ENCODE measurements at places on chromosomes 16 and 17. TPM values are rescaled to one million over a fixed set of nuclear protein-coding genes. Genes with fewer than 3 reads are reported as not detected.
A peak's percentile ranks its signal among the peaks of the same experiment; 100 is the strongest.

- H3K4me3 ChIP-seq = no peak overlapping the region
- peaks cover 5% of the 10 kb centered on the region for H3K27me3 ChIP-seq
- DNase-seq = no peak
- H3K27ac ChIP-seq = no peak overlapping the region
Observed at GRCh38 chr17:62780269-62780668, 27.8 kb downstream of the MARCHF10 start.

GRCh38 chr16:84843149-84844048, 23.6 kb downstream of the CRISPLD2 start:
- peaks cover 2% of the 10 kb centered on the region for H3K4me1 ChIP-seq
- H3K27ac ChIP-seq = no peak overlapping the region
- no peak overlapping the region for H3K4me3 ChIP-seq
- no peak for DNase-seq
- H3K27me3 ChIP-seq = peaks cover 15% of the 10 kb centered on the region
- H3K36me3 ChIP-seq = no peaks in the 10 kb centered on the region

The ABCC3 gene
- not detected for total RNA-seq

- H3K27me3 ChIP-seq = peaks cover 22% of the 10 kb centered on the region
- H3K27ac ChIP-seq = peak overlapping the region; percentile 69
- peaks cover 23% of the 10 kb centered on the region for H3K4me1 ChIP-seq
- H3K4me3 ChIP-seq = no peak overlapping the region
Observed at GRCh38 chr17:43327421-43327820, 71.4 kb upstream of the ARL4D start.

- H3K4me1 ChIP-seq = peaks cover 50% of the 10 kb centered on the region
- peak overlapping the region; percentile 73 for H3K4me3 ChIP-seq
- no peaks in the 10 kb centered on the region for H3K27me3 ChIP-seq
- DNase-seq = no peak
- H3K36me3 ChIP-seq = peaks cover 73% of the 10 kb centered on the region
Observed at GRCh38 chr17:38898291-38898679, 27.1 kb upstream of the LASP1NB start.

The FGF11 gene
- 4.8 TPM for total RNA-seq

DNA sequence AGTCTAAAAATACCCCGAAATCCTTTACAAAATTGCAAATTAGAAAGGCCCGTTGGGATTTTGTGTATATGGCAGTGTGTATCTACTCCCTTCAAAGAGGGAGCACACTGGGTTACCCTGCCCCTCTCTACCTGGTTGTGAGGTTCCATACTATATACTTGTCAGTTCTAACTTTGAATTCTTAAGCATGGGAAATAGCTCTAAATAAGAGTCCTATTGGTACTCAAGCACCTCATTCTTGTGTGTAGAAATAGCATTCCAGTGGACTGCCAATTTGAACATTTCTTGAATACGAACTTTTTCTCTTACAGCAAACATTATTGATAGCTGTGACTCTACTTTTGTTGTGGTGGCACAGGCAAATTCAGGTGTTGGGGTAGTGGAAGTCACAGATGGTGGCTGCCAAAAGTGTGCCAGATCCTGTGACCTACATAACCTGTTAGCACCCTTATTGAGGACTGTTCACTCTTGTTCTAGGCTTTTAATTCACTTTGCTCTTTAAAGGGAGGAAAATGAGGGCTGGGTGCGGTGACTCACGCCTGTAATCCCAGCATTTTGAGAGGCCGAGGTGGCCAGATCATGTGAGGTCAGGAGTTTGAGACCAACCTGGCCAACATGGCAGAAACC, 16.1 kb downstream of the ESRP2 start:
- H3K36me3 ChIP-seq = peaks cover 47% of the 10 kb centered on the region
- DNase-seq = no peak

GRCh38 chr16:66403531-66404145, 23.5 kb upstream of the BEAN1 start:
- H3K27ac ChIP-seq = no peak overlapping the region
- H3K36me3 ChIP-seq = no peaks in the 10 kb centered on the region
- no peak overlapping the region for H3K4me3 ChIP-seq
- no peak for DNase-seq

DNA sequence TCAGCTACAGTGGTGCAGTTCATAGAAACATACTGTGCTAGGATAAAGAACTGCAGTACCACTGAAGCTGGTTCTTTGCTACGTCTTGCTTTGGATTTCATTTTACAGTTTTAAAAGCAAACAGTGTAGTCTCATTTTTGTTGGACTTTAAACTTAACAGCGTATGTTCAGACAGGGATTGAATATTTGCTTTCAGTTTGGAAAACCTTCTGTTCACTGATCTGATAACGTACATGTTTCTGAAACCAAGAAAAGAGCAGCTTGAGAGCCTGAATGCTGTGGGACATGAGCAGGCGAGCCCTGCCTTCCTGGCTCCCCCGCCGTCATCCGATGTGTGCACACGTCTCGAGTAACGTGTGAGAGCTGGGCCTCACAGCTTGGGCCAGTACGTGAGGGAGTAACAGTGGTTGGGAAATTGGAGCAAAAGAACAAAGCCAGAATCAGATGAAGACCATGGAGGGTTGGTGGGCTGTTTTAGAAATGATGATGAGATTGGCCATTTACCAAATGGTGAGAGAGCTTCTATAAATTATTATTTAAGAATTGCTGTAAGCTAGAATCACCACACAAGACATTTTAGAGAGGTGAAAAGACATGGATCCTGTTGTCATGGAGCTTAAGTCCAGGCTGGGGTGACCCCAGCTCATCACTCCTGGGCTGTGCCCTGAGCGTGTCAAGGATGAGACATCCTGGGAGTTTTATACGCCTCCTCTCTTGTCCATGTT, 20.8 kb upstream of the CLEC18C start:
- no peak overlapping the region for H3K4me3 ChIP-seq
- peaks cover 60% of the 10 kb centered on the region for H3K36me3 ChIP-seq
- no peak overlapping the region for H3K27ac ChIP-seq
- H3K27me3 ChIP-seq = no peaks in the 10 kb centered on the region

The CD300LG gene
- total RNA-seq = not detected

DNA sequence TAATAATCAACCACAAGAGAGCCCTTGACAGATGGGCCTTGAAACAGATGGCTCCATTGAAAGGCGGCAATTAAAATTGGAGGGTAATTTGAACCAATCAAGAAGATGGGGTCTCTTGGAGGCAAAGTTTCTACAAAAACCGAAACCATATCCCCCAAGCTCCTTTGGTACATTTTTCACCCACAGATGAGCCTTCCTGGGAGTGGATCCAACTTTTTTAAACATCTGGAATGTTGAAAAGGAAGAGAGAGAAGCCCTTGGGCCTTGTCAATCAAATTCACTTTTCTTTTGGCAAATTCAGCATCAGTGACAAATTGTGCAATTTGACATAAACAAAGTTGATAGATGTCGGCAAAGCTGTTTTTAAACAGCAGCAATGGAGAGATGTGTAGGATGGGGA, 13.2 kb upstream of the NUP93 start:
- no peak for DNase-seq
- H3K36me3 ChIP-seq = no peaks in the 10 kb centered on the region
- H3K27ac ChIP-seq = no peak overlapping the region
- no peak overlapping the region for H3K4me3 ChIP-seq
- peaks cover 10% of the 10 kb centered on the region for H3K27me3 ChIP-seq

DNA sequence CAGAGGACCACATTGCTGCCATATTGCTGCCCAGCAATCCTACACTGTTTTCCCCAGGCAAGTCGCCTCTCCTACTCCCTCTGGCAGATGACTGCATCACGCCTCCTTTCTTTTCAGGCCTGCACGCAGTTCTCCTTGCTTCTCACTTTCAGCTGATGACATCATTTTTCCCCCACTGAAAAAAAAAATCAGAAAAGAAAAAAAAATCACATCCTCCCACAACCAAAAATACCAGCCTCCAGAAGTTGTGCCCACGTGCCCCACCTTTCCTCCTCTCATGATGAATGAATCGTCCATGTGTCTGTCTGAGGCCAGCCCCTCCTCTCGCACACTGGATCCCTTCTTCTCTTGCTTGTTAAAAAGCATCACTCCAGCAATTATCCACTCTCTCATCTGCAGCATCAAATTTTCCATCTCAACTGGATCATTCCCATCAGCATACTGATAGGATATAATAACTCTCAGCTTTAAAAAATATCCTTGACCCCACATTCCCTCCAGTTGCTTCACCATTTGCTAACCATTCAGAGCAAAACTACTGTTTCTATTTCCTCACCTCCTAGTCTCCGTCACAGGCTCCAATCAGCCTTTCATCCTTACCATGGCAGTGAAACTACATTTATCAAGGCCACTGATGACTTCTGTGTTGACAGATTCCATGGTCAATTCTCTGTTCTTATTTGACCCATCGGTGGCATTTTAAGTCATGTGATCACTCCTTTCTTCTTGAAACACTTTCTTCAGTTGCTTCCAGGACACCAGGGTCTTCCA, 30.1 kb upstream of the DYNLL2 start:
- peaks cover 3% of the 10 kb centered on the region for H3K27me3 ChIP-seq
- DNase-seq = no peak
- H3K27ac ChIP-seq = no peak overlapping the region

- no peaks in the 10 kb centered on the region for H3K36me3 ChIP-seq
- no peak overlapping the region for H3K27ac ChIP-seq
- DNase-seq = no peak
- H3K4me1 ChIP-seq = peaks cover 32% of the 10 kb centered on the region
- no peak overlapping the region for H3K4me3 ChIP-seq
Observed at GRCh38 chr16:84635702-84636101, 12.6 kb upstream of the KLHL36 start.

The NTN3 gene
- total RNA-seq = not detected

DNA sequence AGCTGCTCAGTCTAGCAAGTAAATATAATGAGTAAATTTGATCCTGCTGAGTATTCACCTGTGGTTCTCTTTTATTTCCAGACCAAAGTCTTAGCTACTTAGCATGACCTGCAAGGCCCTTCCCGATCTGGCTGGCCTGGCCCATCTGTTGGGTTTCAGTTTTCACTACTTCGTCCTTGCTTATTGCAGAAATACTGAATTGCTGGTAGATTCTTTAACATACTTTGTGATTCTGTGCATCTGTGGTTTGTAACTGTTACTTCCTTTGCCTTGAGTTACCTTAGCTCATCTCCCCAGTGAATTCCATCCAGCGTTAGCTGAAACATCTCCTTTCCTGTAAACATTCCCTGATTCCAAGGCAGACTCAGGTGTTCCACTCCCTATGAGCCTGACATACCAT, 131.1 kb downstream of the PHKB start:
- peaks cover 20% of the 10 kb centered on the region for H3K36me3 ChIP-seq
- no peak overlapping the region for H3K4me3 ChIP-seq
- no peaks in the 10 kb centered on the region for H3K4me1 ChIP-seq

DNA sequence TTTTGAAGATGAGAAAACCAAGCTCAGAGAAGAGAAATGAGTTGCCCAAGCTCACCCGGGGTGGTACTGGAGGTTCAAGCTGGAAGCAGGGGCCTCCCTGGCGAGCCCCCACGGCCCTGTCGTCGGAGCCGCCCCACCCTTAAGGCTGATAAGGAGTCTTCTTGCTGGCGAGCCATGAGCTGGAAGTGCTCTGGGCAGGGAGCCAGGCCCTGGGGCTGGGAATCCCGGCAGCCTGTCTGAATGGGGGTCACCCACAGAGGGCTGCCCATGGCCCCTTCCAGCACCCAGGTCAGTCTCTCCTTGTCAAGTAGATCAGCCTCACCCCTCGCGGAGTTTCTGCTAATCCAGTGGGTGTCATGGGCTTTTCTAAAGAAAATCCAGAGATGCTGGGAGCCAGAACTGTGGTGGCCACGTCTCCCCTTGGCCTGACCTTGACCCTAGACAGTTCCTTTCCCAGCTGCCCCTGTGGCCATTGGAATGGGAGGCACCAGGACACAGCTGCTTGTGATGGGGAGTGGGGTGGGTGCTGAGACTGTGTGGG, 1.2 kb upstream of the P2RX1 start:
- peaks cover 32% of the 10 kb centered on the region for H3K4me1 ChIP-seq
- H3K4me3 ChIP-seq = no peak overlapping the region
- H3K27me3 ChIP-seq = no peaks in the 10 kb centered on the region
- H3K27ac ChIP-seq = no peak overlapping the region

GRCh38 chr17:4980644-4981216, 6.7 kb downstream of the CAMTA2 start:
- H3K4me1 ChIP-seq = peaks cover 20% of the 10 kb centered on the region
- H3K27me3 ChIP-seq = no peaks in the 10 kb centered on the region
- H3K27ac ChIP-seq = peak overlapping the region; percentile 54
- peak; percentile 44 for DNase-seq
- H3K4me3 ChIP-seq = no peak overlapping the region
- H3K36me3 ChIP-seq = peaks cover 65% of the 10 kb centered on the region

GRCh38 chr16:578870-579405, 9.2 kb downstream of the PIGQ start:
- H3K4me1 ChIP-seq = no peaks in the 10 kb centered on the region
- no peak overlapping the region for H3K4me3 ChIP-seq
- DNase-seq = peak; percentile 41
- no peak overlapping the region for H3K27ac ChIP-seq
- H3K27me3 ChIP-seq = no peaks in the 10 kb centered on the region

- peaks cover 2% of the 10 kb centered on the region for H3K27me3 ChIP-seq
- H3K4me1 ChIP-seq = peaks cover 44% of the 10 kb centered on the region
- no peak for DNase-seq
- H3K27ac ChIP-seq = no peak overlapping the region
Observed at GRCh38 chr17:39205112-39205526, 5.0 kb downstream of the RPL19 start.

DNA sequence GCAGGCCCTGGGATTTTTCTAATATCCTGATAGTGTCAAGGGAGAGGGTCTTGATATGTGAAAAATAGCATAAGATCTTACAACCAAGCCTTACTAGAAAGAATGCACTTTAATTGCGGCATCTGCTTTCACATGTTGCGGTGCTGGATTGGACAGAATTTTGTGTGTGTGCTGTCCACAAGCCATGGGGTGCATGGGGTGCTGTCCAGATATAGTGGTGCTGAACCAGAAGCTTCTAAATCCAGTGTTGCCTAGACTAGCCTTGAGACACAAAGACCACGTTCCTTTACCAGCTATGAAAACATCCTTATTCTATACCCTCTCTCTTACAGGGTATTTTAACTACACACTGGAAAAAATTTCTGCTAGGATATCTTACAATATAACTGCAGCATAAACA, 244.0 kb downstream of the TMEM114 start:
- no peak overlapping the region for H3K27ac ChIP-seq
- H3K36me3 ChIP-seq = no peaks in the 10 kb centered on the region
- H3K27me3 ChIP-seq = no peaks in the 10 kb centered on the region
- DNase-seq = no peak
- no peaks in the 10 kb centered on the region for H3K4me1 ChIP-seq
- no peak overlapping the region for H3K4me3 ChIP-seq

The ABI3 gene
- 28.5 TPM for total RNA-seq

The TOX3 gene
- not detected for total RNA-seq

The GSG1L gene
- total RNA-seq = not detected

GRCh38 chr16:58551496-58551895, 36.2 kb downstream of the SETD6 start:
- peaks cover 84% of the 10 kb centered on the region for H3K36me3 ChIP-seq
- no peak overlapping the region for H3K4me3 ChIP-seq
- H3K27me3 ChIP-seq = no peaks in the 10 kb centered on the region
- no peak overlapping the region for H3K27ac ChIP-seq

- no peaks in the 10 kb centered on the region for H3K27me3 ChIP-seq
- H3K36me3 ChIP-seq = no peaks in the 10 kb centered on the region
- H3K4me1 ChIP-seq = no peaks in the 10 kb centered on the region
- no peak for DNase-seq
- H3K27ac ChIP-seq = no peak overlapping the region
- H3K4me3 ChIP-seq = no peak overlapping the region
Observed at GRCh38 chr16:65834688-65835087, 531.8 kb upstream of the CDH5 start.

All from activated T-helper 2 cell treated with anti-CD3 and anti-CD28 coated beads, Interferon-gamma antibody, Interleukin-2, Interleukin-4, amounts not matched to agents 10 μg/mL and 5 μg/mL and 100 μg/mL, durations not matched to agents 14 hours and 24 hours and 36 hours (primary cell).